ENCODE measurements at places on chromosomes 11 and 22. TPM values are rescaled to one million over a fixed set of nuclear protein-coding genes. Genes with fewer than 3 reads are reported as not detected.

Gene ABCG4
- not detected for total RNA-seq

Gene HEPHL1
- not detected for total RNA-seq

Gene LINC01488
- not detected for total RNA-seq

Gene CARD18
- not detected for total RNA-seq

Gene FGF19
- not detected for total RNA-seq

Gene NEAT1
- total RNA-seq = 74.3 TPM

Gene RASGRP2
- not detected for total RNA-seq

Gene MEI1
- total RNA-seq = 2.2 TPM

Gene MISFA
- not detected for total RNA-seq

Gene TRPC6
- total RNA-seq = under 0.01 TPM

Gene TSSC4
- total RNA-seq = 50.3 TPM

Data from GM23248 (cell line).